Calu3 (cell line): ENCODE measurements at places on chromosomes 2 and 18. TPM values are rescaled to one million over a fixed set of nuclear protein-coding genes. Genes with fewer than 3 reads are reported as not detected.
A peak's percentile ranks its signal among the peaks of the same experiment; 100 is the strongest.

- no peak for DNase-seq
These were observed 48.7 kb downstream of the SCN3A start for GRCh38 chr2:165155152-165155551.

DNA sequence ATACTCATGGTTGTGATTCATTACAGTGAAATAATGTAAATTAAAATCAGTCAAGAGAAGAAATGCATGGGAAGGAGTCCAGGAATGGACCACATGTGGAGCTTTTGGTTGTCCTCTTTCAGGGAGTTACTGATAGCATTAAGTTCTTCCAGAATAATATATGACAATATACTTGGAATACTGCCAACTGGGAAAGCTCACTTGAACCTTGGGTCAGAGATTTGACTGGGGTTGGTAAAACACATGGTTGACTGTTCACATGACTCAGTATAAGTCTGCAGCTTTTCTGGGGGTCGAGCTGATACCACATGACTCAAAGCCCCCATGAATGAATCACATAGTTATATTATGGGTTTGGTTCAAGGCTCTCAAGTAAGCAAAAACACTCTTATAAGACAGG is 1109.0 kb upstream of the CHAC2 start:
- DNase-seq, result no peak

- no peak for DNase-seq
These were observed 1140.4 kb downstream of the LRP1B start for GRCh38 chr2:140990416-140990815.

DNA sequence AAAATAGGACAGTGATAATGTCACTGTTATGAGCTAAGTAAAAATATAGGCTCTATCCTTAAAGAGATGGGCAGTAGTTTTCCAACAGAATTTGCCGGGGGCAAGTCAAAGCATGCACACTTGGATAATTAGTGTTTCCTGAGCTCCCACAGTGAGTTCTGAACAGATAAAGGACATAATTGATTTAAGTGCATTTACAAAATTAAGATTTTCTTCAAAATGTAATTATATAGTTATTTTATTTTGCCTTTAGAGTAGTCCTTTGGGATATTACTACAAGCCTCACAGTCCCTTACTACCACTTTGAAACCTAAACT is 107.6 kb downstream of the RAPGEF4 start:
- no peak for DNase-seq

DNA sequence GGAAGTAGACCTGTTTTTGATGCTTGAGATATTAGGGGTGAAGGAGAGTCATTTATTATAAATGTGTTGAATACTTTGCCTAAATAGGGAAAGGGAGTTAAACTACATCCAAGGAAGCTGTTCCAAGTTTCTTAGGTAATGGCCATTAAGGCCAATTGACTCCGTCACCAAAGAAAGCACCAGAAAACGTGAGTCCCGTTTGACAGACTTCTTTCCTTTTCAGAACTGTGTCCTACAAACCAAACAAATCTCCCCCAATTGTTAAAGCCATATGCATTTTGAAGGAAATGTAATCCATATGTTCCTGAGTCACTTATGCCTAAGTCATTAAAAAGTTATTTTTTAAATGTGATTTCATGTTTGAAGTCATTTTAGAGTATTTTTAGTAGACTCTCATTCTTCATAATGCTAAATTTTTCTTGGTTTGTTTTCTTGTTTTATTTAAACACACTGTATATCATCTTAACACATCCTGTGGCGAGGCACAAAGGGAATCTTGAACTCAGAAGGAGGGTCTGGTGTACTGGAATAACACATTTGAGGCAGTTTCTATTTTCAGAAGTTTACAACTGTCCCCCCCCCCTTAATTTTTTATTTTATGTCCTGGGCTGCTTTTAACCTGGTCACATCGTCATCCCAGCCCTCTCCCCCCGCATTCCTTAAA is 133.7 kb downstream of the RHBDD1 start:
- no peak for DNase-seq

GRCh38 chr2:190215620-190216019 is 104.0 kb downstream of the HIBCH start:
- no peak for DNase-seq

Gene GPR17
- total RNA-seq, result not detected in 2 replicates

Gene TCF23
- not detected in 2 replicates for total RNA-seq

DNA sequence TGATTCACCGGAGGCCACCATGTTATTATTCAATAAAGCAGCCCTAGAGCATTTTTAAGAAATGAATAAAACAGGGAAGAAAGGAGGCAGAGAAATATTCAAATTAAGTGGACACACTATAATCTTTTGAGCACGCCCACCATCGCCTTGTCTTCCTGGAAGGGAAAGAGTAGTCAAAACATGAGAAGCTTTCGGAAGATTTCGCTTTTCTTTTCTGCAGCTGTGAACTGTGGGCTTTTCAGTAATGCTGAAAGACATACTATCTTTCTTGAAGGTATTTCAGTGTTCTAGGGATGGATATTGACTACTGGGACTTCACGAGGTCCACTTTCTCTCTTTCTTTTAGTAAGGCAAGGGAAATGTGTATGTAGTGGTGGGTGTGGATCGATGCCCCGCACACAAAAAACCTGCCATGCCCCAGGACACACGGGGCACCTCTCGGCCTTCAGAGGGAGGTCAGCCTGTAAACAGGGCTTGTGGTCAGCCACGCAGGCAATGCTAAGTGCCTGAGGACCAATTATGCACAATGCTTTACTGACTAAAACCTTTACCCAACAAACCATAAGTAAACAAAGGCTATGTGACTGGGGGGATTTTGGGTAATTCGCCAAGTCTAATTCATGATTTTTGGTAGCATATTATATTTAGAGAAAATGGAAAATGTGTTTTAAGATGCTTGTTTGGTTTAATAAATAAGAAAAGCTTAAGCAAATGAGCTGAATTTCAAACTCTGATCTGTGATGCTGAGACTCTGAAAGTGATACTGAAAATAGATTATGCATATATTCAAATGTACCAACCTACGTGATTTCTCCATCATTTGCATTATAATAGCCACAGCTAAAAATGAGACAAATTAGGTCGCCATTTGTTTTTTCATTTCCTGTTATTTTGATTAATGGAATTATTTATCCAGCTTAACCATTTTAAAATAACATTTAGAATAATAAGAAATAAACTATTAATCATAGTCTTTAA is 130.5 kb downstream of the ZNF516 start:
- DNase-seq, result no peak

Gene BMP10
- total RNA-seq, result not detected in 2 replicates

- no peak for DNase-seq
These were observed 679 bp downstream of the TSGA10 start for GRCh38 chr2:99153921-99154604.

Gene CDH7
- total RNA-seq, result not detected in 2 replicates

Gene GPR39
- total RNA-seq, result 24.1 and 24.9 TPM in 2 replicates

- DNase-seq, result no peak
These were observed 1.3 kb downstream of the PTPN2 start for GRCh38 chr18:12882453-12883371.

- no peak for DNase-seq
These were observed 6.9 kb upstream of the PARD3B start for GRCh38 chr2:204538182-204539018.

DNA sequence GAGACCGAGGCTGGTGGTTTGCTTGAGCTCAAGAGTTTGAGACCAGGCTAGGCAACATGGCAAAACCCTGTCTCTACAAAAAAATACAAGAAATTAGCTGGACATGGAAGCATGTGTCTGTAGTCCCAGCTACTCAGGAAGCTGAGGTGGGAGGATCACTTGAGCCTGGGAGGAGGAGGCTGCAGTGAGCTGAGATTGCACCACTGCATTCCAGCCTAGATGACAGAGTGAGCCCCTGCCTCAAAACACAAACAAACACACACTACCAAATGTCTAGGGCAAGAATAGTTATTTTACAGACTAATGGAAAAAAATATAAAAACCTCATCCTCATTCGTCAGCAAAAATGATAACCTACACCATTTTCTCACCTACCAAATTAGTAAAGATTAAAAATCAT is 15.3 kb downstream of the BUB1 start:
- DNase-seq, result no peak

GRCh38 chr2:236724200-236724599 is 154.6 kb downstream of the ACKR3 start:
- no peak for DNase-seq

GRCh38 chr2:7044253-7045250 is 127.3 kb downstream of the RNF144A start:
- DNase-seq, result peak; percentile 67

GRCh38 chr18:28541934-28542333 is 365.0 kb upstream of the CDH2 start:
- DNase-seq, result no peak
